Activated T-helper 1 cell treated with anti-CD3 and anti-CD28 coated beads, Interleukin-2, amount 50 U/mL, for 16 hours (primary cell): ENCODE measurements at places on chromosomes 2 and 18.

- DNase-seq: no peak
Observed at GRCh38 chr2:219638217-219638947, 11.0 kb downstream of the SLC4A3 start.

GRCh38 chr2:27956888-27957287, 66.4 kb downstream of the BABAM2 start:
- no peak for DNase-seq

GRCh38 chr2:99933894-99934650, 208.3 kb downstream of the AFF3 start:
- no peak for DNase-seq

DNA sequence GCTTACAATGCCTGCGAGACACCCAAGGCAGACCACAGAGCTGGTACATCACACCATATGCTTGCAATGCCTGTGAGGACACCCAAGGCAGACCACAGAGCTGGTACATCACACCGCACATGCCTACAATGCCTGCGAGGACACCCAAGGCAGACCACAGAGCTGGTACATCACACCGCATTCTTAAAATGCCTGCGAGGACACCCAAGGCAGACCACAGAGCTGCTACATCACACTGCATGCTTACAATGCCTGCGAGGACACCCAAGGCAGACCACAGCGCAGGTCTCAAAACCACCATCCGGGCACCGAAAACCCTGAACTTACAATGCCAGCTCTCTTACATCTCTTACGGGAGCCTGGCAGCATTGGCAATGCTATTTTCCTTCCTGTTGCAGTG, 799.6 kb downstream of the GALR1 start:
- DNase-seq: no peak

DNA sequence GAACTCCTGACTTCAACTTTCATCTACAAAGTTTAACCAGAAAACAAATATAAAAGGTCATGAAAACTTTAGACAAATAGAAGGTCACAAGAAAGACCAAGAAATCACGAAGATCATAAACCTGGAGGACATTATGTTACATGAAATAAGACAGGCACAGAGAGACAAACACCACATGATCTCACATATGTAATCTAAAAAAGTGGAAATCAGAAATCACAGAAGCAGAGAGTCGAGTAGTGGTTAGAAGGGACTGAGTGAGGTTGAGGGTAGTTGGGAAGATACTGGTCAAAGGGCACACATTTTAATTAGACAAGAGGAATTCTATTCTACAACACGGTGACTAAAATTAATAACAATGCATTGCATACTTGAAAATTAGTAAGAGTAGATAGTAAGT, 1.4 kb downstream of the GCFC2 start:
- DNase-seq: no peak

DNA sequence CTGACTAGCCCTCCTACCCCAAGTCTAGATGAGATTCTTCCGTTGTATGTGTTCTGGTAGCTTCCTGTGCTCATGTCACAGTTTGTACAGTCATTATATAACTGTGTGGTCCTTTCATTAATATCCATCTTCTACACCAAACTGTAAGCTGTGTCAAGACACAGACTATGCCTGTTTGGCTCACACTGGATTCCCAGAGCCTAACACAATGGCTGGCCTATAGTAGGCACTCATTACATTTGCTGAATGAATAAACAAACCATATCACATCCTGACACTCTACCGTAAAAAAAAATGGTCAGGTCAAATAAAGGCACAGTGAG, 72.6 kb downstream of the ANKRD44 start:
- no peak for DNase-seq

- DNase-seq: no peak
Observed at GRCh38 chr2:145412155-145412554, 892.2 kb upstream of the ZEB2 start.

DNA sequence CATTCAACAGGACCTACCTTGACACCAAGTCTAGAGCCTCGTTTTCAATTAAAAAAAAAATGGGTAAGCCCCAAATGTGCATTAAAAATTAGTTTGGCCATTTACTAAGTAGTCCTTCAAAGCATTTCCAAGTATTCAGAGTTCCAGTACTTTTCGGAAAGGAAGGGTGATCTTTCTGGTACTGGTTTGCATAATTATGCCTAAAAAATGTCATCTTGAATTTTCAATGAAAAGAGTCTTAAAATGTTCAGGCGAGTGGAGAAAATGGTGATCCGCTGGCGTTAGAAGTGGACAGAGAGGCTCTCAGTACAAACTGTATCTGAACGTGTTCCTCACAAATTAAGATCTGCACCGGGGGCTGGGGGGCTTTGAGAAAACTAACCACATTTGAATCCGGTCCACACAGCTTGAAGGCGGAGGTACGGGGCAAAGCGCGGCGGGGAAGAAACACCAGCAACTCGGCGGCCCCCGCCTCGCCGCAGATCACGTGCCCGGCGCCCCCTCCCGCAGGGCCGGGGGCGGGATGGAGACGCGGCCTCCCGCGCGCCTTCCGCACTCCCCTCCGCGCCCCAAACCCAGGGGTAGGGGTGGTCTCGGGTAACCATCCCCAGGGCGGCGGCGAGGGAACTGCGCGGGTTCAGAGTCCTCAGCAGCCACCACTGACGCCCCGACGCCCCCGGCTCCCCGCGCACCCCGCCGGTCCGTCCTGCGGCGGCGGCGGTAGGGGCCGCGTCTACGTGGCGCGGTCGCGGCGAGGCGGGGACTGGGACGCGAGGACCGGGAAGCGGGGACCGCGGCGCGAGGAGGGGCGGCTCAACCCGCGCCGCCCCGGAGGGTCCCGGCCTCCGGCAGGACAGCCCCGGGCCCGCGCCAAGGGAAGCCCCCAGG, 564 bp downstream of the LPIN2 start:
- DNase-seq: peak; percentile 50

DNA sequence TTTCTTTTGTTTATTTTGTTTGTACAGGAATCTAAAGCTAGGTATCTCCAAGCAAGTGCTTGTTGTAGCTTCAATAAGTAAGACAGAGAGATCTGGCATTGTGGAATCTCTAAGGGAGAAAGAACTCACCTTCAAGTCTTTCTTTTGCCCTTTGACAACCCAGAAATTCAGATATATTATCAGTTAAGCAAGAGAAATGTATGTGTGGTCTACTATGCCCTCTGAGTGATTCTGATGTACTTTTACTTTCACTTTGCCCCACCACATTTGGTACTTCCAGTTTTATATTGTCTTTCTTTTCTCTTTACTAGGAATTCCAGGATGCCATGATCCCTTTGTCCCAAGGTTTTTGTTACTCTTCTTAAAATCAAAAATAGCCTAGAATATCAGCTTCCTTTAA, 259.6 kb upstream of the PIK3C3 start:
- no peak for DNase-seq

- no peak for DNase-seq
Observed at GRCh38 chr2:40642237-40642636, 190.3 kb upstream of the SLC8A1 start.

DNA sequence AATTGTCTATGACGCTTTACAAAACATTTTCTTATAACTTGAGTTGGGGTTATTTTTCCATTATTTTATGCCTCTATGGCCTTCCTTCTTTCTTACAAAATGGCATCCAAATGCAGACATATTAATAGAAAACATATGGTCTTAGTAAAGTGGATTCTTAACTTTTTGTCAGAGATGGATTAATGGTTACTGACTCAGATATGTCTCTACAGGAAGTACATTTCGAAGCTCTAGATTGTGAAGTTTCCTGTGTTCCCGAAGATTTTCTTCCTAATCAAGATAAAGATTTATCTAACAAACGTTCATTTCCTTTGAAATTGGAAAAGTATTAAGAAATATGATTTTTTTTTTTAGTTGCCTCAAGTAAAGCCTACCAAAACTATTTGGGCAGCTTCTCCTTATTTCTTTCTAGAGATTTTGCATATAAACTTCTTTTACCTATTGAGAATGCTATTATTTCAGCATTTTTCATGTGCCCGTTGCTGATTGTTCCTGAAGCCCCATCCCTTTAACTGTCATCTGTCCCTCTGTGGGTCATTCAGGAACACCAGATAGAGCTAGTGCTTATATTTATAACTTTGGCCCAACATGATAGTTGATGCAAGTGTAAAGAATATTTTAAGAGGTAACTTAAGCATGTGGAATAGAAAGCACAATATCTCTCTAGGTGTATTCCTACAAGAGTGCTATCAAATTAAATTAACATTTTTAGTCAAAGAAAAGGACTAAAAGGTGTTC, 498.0 kb downstream of the CCDC85A start:
- DNase-seq: no peak

DNA sequence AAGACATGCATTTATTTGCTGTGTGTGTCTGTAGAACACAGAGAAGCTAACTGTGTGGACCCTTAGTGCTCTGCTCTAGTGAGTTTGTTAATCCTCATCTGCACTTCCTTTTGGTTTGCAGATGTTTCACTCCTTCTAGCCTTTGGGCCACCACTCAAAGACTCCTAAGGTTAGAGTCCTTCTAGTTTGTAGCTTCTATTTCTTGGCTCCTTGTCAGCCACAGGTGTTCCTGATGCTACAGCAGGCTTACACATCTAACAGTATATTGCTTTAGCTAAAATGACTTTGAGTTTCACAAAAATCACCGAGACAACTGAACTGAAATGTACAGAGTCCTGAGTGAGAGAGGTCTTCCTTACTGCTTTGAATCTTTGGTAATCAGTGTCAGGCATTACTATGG, 551.4 kb downstream of the NRXN1 start:
- no peak for DNase-seq

DNA sequence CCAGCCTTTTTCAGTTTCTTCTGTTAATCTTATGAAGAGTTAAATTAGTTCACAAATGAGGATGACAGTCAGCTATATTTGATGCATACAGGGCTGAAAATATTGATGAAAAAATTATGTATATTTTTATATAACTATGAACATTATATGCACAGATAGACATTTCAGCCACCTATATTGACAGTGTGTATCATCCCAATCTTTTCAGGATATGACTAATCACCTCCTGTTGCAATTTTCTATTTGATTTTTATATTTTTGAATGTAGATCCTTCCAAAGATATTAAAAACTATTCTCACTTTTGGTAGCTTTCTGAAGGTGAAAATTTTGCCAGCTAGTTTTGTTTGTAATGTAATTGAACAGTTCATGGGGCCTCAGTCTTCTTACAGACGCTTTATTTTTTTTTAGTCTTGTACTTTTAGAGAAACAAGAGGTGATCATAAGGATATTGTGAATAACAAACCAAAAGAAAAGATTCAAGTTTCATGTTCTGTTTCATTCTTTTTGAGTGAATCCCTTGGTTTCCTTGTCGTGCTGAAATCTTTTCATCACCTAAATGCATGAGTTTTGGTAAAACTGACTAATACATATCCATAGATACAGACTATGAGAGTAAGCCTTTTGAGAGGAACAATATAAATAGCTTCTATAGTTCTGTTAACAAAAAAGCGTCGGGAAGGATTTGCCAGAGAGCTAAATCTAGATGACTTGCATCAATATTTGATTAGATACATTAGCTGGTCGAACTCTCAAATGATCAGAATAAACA, 123.1 kb downstream of the ARHGAP15 start:
- no peak for DNase-seq

DNA sequence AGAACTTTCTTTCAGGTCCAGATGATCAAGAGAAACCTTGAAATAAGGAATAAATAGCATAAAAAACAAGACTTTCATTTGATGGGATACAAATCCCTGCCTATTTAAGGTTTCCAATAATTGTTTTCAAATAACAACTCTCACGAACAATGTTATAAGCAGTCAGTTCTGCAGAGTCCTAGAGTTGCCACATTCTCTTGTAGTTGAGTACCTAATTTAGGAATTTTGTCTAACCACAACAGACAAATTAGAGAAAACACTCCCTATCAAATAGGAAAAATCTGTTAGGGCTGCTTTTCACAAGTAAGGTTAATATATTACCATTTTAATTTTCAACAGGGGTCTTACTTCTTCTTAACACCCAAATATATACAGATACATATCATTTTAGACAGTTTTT, 130.1 kb upstream of the CDH20 start:
- DNase-seq: no peak

DNA sequence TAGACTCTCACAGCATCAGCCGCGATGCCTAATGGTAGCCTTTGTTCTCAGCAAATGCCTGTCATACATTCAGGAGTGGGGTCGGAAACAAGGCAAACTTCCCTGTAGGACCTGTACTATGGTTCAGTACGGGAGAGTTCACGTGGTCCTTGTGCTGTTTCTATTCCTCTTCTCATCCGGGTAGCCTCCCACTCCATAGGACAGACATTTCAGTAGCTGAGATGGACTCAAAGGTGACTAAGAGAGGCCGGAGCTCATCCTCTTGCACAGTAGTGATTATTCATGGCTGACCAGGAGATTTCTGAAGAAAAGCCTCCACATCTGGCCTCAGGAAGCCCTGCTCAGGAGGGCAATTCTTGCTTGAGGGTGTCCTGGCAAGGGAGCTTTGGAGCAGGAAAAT, 117.8 kb upstream of the SPRED2 start:
- DNase-seq: no peak

DNA sequence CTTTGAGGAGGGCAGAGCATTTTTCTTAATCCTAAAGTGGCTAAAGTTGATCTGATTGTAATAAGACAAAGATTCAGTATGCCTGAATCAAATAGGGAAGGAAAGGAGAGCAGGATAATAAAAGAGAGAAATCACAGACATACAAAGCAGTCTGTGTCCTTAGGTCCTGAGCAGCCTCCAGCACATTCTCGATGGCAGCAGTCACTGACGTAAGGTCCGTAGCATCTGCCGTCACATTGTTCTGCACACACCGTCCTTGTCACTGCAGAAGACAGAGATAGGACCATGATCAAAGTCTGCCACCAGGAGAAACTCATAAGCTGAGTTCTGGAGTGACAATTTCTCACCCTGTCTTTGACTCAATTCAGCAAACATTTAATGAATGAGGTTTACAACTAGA, 813.7 kb downstream of the ERBB4 start:
- no peak for DNase-seq

DNA sequence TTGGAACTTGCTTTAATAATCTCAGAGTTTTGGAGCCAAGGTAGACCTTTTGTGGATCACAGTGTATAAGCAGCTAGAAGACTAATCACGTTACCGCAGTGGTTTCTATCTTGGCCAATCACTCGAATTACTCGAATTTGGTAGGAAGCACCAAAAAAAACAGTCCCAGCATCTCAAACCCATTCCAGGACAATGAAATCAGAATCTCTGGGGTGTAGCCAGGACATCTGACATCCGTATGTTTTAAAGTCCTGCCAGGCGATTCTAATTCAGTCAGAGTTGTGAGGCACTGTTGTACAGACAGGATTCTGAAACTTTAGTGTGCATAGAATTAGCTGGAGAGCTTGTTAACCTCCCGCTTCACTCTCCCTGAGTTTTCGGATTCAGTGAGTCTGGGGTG, 30.8 kb downstream of the GRHL1 start:
- DNase-seq: no peak

GRCh38 chr18:43877616-43878321, 600.5 kb upstream of the SYT4 start:
- no peak for DNase-seq

DNA sequence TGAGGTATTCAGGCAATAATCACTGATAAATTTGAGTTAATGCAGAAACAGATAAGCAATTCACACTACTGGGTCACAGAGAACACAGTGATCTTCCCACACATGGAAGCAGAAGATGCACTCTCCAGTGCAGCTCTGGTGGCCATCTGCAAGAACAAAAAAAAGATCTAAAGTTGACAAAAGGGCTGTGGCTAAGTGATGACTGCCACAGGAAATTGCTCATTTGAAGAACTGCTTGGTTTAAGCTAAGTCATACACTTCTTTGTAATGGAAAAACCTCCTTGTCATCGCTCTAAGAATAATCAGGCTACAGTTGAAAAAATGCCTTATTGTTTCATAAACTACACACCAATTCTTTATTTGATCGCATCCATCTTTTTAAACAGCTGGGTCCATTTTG, 115.1 kb downstream of the DTNB start:
- no peak for DNase-seq
